ENCODE measurements at places on chromosomes 3 and 15.

DNA sequence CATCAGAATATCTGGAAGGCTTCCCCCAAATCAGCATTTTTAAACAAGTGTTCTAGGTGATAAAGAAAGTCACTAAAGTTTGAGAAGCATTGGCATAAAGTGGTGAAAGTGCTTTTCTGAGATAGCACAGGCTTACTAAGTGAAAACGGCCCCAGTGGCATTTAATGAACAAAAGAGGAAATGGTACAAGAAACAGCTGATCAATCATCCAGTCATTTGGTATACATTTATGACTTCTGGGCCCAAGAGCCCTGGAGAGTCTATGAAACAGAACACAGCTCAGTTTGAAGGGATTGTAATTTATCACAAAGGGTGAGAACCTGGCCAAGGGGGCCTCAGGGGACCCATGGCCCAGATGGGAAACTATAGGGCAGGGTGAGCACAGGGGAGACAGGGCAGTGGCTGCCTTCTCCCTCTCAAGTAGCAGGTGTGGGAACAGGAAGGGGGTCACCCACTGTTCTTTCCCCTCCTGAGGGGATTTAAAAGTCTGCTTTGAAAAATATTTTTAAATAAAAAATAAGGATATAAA lies 265.5 kb upstream of the ROPN1 start:
- no peak for DNase-seq

- DNase-seq: no peak
These were observed 77.2 kb upstream of the RNU6-1 start for GRCh38 chr15:67917037-67917436.

GRCh38 chr15:70266412-70267121 lies 168.8 kb upstream of the TLE3 start:
- DNase-seq: no peak

DNA sequence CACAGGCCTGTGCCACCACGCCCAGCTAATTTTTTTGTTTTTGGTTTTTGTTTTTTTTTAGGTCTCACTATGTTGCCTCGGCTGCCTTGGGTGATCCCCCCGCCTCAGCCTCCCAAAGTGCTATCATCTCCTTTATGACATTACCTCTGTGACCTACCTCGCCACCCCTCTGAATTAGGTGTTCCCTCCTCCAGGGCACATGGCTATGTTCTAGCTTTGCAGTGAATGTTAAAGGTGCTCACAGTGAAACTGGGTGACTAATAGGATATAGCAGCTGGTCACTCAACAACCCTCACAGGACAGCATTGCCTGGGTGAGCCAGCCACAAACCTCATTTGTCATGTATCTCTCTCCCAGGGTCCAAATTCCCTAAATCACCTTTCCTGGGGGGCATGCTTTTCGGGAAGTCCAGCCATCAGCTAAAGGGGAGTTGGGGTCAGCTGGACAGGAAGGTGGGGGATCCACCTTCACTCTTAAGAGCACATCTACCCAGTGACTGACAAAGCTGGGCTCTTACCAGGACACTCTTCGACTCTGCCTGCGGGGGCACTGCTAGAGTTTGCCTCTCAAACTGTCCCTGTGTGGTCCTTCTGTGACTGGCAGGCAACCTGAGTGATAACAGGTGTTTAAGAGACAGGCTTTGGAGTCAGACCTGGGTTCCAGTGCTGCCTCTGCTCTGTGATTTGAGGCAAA lies 1.6 kb upstream of the TTLL3 start:
- DNase-seq: no peak

DNA sequence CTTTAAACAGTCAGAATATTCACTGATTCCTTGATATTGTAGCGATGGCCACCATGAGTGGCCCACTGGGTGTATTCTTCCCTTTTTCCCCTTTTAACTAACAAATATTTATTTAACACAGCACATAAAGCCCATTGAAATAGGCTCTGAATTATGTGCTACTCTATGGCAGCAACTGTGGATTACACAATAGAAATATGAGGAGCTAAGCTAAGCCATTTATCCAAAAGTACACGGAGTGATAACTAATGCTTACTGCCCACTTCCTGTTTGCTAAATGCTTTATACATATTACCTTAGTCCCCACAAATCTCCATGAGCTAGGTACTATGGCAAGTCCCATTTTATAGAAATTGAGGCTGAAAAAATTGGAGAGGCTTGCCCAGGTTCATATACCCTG lies 17.9 kb downstream of the ILDR1 start:
- no peak for DNase-seq

DNA sequence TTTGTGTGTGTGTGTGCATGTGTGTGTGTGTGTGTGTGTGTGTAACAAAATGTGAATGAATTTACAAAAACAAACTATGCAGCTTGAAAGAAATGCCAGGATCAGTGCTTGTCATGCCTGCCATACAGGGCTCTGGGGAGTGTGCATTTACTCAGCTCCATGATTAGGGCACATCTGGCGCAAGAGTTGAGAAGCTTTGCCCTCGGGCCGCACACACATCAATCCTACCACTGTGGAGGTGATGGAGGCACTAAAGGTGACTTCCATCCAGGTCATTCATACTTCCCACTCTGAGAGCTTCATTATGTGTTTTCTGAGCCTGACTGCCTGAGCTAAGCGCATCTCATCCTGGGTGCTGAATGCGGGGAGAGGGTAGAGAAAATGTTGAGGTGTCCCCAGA lies 72.0 kb upstream of the ZBED2 start:
- DNase-seq: no peak

DNA sequence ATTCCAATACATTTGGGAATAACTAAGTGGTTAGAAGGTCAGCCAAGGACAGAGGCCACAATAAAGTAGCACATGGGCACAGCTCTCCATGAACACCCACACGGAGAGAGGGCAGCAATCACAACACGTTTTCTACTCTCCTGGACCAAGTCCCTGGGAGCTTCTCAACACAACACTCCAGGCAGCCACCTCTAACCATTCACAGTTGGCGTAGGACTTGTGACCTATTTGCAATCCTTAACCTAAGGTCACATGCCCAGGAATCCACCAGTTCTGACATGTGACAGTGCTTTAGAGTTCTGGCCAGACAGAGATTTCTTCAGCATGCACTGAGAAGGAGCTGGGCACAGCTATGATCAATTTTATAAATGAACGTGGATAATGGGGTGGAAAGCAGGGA lies 280.8 kb downstream of the SHQ1 start:
- DNase-seq: no peak

DNA sequence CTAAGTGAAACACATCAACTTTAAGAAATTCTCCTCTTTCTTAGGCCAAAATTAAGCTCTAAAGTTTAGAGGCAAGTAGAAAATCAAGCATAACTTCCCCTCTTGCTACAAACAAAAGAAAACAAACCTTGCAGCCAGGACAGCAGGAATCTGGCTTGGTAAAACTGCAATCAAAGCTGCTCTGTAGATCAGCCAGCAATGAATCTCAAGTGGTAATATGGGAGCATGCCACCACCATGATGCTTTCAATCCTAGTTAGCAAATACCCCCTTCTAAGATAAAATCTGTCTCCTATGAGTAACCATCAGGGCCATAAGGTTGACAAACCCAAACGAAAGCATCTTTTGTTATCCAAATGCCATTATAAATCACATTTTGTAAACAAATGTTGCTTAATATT lies 208.3 kb upstream of the PLSCR5 start:
- DNase-seq: no peak

DNA sequence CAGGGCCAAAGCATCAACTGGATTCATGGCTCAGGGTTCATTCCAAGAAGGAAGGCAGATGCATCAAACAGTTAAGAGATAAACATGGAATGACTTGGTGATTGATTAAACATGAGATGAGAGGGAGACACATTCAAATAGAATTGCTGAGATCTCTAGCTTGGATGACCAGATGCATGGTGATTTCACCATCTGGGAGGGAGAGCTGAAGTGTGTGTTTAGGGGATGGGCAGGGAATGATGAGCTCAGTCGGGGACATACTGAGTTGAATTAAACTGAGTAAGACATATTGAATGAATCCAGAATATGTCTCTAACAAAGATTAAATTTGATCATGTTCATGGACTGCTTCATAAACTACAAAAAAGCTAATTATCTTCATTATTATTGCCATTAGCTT lies 35.5 kb downstream of the CADPS start:
- no peak for DNase-seq

DNA sequence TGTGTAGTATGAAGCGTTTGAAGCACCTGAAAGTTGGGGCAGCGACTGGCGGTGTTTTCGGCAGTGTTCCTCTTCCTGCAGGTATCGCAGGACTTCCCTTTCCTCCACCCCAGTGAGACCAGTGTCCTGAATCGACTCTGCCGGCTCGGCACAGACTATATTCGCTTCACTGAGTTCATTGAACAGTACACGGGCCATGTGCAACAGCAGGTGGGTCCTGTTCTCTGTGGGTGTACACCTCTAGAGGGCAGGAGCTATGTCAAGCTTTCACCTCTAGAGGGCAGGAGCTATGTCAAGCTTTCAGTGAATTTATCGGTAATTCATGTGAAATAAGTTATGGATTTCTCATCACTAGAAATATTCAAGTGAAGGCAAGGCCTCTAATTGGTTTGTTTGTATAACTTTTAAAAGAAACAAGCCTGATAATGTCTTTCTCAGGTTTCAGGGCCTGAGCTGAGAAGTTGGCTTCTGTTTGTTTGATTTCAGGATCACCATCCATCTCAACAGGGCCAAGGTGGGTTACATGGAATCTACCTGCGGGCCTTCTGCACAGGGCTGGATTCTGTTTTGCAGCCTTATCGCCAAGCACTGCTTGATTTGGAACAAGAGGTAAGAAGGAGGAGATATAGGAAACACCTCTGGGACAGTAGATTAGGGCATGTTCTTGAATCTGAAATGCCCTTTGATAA lies 5.3 kb downstream of the TUBGCP4 start:
- DNase-seq: no peak

DNA sequence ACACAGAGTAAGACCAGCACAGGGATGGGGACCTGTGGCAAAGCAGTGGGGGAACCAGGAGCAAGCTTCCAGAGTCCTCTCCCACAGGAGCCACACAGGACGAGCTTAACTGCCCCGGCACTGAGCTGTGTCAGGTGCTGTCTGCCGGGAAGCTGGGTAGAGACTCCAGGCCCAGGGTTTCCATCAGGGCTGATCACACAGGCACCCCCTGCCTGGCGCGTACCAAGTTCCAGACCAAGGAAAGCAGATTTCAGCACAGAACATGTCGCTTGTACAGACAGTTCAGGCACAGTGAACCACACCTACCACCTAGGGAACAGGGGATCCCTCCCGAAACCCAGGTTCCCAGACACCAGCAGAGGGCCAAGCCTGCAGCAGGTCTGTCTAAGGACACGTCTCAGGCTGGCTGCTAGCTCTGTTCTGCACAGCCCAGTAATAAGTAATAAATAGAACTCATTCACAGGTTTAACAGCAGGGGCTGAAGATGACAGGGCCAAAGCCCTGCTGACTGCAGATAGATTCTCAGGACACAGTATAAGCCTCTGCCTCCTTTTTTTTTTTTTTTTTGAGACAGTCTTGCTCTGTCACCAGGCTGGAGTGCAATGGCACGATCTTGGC lies 30.2 kb upstream of the OCA2 start:
- no peak for DNase-seq

DNA sequence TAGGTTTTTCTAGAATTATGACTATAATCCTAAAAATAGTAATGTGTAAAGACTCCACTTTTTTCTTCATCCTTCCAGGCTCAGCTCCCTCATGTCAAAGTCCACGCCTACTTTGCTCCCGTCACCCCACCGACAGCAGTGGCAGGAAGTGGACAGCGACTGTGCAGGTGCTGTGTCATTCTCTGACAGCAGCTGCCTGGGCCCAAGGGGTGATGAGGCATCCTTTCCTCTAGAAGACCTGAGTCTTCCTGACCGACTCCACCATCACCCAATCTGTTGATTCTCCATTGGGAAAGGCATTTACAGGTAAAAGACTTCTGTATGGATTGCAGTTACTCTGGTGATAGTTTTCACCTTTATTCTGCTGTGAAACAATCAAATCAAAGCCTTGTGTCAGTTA lies 54.8 kb downstream of the UBP1 start:
- no peak for DNase-seq

GRCh38 chr3:195416795-195417194 lies 26.0 kb downstream of the ACAP2 start:
- no peak for DNase-seq

DNA sequence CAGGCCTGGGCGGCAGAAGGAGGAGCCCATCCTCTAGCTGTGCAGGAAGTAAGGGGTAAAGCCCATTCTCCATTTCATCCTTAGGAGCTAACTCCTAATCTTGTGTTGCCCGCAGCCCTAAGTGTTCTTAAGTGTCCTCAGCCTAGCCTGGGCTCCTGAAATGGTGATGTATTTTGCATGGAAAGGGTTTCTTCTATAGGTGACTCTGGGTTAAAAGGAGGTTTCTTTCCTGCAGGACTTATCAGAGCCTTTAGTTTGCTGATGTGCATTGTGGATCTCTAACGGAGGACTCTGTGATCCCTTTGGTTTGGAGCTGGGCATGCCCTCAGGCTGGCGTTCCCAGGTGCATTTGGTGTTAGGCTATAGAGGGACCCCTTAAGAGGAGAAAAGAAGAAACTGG lies 48.5 kb upstream of the TRPM1 start:
- no peak for DNase-seq

GRCh38 chr3:43153216-43154083 lies 47.6 kb upstream of the POMGNT2 start:
- DNase-seq: no peak

GRCh38 chr15:36658898-36659639 lies 79.6 kb downstream of the CDIN1 start:
- no peak for DNase-seq

DNA sequence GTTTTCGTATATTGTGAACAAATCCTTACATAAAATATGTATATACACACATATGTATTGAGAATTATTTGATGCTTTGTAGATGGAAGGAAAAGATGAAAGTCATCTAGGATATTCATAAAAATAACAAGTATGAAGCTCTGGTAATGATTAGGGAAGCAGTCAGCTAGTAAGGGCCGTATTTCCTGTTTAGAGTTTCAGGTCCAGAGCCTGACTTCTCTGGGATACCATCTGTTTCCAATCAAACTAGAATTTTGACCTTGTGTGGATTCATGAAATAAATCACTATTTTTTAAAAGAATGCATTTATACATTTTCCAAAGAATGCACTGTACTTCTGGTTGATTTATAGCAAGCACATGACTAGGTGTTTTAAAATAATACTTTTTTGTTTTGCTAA lies 156.1 kb upstream of the CGNL1 start:
- no peak for DNase-seq

DNA sequence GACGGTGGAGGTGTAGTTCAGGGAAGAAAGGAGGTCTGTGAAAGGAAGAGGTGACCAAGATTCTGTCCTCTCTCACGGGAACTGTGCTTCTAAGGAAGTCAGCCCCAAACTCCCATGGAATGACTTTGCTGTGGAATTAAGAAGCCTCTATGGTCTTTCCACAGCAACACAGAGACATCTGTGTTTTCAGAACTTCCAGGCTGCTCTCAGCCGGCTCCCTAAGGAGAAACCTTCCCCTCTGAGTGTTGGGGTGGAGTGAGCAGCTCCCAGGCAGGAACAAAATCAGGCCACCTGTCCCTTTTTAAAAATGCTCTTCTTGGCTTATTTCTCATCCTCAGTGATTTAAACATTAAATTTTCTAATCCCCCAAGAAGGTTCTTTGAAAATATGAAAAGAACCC lies 53.3 kb upstream of the SNRK start:
- no peak for DNase-seq

GRCh38 chr3:65004795-65005295 lies 317.0 kb upstream of the ADAMTS9 start:
- DNase-seq: no peak
